ENCODE measurements at places on chromosomes 3 and 15. TPM values are rescaled to one million over a fixed set of nuclear protein-coding genes. Genes with fewer than 3 reads are reported as not detected.

The GREM1 gene
- 0.98 TPM for total RNA-seq

The NRG4 gene
- total RNA-seq, result not detected

The ITIH1 gene
- total RNA-seq, result not detected

The ATP13A5 gene
- not detected for total RNA-seq

The GABRA5 gene
- not detected for total RNA-seq

The SAMMSON gene
- not detected for total RNA-seq

The CACNA1D gene
- total RNA-seq, result not detected

The GRAMD1C gene
- total RNA-seq, result 26.8 TPM

The SCAANT1 gene
- not detected for total RNA-seq

The WWTR1 gene
- 393 TPM for total RNA-seq

The ARPP21 gene
- total RNA-seq, result under 0.01 TPM

The COL6A5 gene
- not detected for total RNA-seq

The PYGO1 gene
- total RNA-seq, result 3.1 TPM

The TMEM40 gene
- total RNA-seq, result not detected

The FGD5 gene
- 127 TPM for total RNA-seq

The ADIPOQ gene
- total RNA-seq, result not detected

The CCR3 gene
- not detected for total RNA-seq

The MASP1 gene
- total RNA-seq, result 5.2 TPM

The RASL12 gene
- not detected for total RNA-seq

Measured in vein endothelial cell (primary cell).